Stimulated activated effector memory CD8-positive, alpha-beta T cell treated with anti-CD3 and anti-CD28 coated beads, Interleukin-12 subunit alpha, Interleukin-12 subunit beta, amount 100 ng/mL, for 72 hours (primary cell): ENCODE measurements at places on chromosomes 3 and 15.

DNA sequence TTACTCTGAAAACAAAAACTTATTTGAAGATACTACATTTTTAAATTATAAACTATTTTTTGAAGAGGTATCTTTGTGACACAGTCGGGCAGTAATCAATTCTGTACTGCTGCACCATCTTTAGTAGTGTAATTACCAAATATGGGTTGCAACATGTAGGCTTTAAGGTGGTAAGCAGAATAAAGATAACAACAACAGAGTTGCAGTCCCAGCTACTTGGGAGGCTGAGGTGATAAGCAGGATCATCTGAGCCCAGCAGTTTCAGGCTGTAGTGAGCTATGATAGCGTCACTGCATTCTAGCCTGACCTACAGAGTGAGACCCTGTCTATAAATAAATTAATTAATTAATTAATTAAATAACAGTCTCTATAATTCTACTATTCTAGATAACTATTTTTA lies 6.0 kb downstream of the PLOD2 start:
- no peak for DNase-seq

GRCh38 chr15:99994849-99995248 lies 261.6 kb upstream of the LYSMD4 start:
- DNase-seq, result no peak

- no peak for DNase-seq
Observed at GRCh38 chr3:71395470-71395869, 188.1 kb downstream of the FOXP1 start.

- no peak for DNase-seq
Observed at GRCh38 chr3:61820306-61820992, 259.1 kb downstream of the PTPRG start.

DNA sequence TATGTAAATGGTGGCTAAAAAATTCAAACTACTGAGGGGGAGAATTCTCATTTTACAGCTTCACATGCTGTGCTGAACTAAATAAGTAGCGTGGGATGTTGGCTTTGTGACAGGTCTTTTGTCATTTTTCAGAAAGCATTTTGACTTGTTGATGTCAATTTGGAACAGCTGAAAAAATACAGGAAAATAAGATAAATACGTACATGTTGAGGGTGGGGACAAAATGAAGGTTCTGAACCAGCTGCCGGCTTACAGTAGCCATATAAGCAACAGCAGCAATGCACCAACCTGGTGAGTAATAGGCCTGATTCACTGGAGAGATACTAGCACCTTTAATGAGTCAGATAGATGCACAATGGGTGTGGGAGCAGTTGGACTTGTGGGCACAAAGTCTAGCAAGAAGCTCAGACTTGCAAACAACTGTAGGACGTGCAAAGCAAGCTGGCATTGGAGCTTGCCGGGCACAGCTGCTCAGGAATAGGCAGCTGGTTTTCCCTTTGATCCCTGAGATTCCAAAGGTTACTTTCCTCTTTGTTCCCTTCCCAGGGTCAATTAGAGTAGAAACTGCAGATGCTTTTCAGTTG lies 12.9 kb downstream of the B3GNT5 start:
- no peak for DNase-seq

GRCh38 chr15:85718981-85719380 lies 75.7 kb downstream of the KLHL25 start:
- no peak for DNase-seq

DNA sequence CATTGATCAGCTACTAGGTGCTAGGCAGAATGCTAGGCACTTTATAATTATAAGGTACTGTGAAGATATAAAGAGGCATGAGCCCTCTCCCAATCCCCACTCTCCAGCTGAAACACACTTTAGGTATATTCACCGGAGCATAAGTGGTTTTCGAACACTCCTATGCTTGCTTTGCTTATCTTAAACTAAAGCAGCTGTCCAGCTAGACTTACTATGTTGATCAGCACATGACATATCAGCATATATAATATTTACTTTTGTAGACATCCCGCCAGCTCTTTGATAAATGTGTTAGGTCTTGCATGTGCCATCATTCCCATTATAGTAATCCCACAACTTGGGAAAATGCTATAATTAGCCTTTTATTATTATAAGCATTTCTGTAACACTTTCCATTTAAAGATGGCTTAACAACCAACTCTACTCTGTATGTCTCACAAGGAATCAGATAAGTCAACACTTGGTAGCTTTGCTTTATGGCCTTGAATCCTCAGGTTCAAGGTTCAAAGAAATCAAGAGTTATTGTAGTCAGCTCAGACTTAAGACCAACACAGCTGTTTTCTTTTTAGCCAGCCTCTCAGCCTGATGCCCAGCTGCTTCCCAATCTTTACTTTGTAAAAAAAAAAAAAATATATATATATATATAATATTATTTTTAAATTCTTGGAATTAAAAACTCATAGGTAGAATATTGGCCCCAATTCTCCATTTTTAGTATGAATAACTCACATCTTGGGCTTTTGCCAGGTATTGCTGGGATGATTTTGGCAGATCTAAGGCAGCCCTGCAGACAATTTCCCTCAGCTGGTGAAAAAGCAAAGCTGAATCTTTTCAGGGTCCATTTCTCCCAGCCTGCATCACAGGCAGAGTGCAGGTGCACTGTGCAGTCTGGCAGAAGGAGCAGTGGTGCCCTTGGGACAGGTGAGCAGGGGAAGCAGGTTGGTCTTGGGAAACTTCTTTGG lies 104.2 kb downstream of the THRB start:
- no peak for DNase-seq

GRCh38 chr15:99054025-99054387 lies 46.4 kb upstream of the PGPEP1L start:
- no peak for DNase-seq

DNA sequence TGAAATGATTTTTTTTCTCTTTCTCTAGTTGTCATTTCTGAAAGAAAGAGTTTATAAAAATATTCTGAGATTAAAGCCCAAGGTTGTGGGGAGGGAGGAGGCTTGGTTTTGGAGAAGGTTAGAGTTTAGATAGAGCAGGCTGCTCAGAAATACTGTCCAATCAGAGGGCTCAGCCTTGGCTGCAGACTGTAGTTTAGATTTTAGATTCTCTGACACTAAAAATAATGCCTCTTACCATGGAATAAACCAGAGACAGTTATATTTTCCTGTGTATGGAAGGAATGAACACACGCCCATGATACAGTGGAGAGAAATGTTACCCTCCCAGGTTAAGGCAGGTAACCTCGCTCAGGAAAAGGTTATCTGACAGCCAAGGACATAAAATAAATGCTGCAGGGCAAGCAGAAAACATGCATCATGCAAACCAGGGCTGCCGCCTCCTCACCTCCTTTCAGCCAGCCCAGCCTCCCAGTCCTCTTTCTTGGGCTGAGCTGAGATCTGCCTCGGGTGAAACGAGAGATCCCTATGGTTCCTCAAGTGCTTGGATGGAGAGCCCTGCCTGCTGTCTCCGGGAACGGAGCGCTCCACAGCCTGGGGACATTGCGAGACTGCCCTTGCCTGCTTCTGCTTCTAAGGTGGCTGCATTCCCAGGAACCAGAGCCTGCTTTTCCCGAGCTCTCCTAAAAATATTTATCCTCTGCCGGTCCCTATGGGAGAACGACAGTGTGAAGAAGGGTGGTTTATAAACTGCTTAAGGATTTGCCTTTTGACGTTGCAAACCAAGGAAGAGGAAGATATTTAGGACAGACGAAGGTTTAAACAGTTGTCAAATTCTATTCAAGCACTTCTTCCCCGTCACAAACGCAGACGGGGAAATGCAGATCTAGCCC lies 848 bp downstream of the NCEH1 start:
- DNase-seq, result no peak

GRCh38 chr15:55758580-55758986 lies 15.6 kb upstream of the PRTG start:
- no peak for DNase-seq

- no peak for DNase-seq
Observed at GRCh38 chr3:184688251-184688881, 23.5 kb downstream of the MAGEF1 start.

DNA sequence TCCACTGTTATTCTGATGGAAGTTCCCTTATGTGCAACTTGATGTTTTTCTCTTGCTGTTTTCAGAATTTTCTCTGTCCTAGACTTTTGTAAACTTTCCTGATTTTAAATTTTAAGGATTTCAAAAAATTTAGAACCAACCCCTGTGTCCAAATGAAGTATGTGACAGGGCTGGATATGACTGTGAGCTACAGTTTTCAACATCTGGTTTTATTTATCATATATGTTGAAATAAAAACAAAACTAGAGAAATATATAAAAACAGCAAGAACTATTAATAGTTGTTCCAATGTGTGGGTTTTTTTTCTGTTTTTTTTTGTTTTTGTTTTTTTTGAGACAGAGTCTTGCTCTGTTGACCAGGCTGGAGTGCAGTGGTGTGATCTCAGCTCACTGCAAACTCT lies 47.4 kb upstream of the PSMD6 start:
- DNase-seq, result no peak

DNA sequence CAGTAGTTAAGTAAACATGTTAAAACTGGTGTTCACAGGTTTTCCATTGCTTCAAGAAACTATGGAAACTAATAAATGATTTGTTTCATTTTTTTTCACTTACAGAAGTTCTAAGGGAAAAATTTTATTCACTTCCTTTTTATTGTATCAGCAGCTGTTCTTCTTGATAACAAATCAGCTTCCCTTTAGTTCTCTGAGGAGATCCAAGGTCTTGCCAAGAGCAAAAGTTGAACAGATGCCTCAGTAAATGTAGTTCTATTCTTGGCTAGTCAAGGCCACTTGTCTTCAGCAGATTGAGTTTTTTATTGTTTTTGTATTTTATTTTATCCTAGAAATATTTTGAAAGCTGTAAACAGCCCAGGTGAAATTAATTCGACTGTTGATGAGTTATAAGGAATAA lies 41.8 kb downstream of the KCNH8 start:
- DNase-seq, result no peak

DNA sequence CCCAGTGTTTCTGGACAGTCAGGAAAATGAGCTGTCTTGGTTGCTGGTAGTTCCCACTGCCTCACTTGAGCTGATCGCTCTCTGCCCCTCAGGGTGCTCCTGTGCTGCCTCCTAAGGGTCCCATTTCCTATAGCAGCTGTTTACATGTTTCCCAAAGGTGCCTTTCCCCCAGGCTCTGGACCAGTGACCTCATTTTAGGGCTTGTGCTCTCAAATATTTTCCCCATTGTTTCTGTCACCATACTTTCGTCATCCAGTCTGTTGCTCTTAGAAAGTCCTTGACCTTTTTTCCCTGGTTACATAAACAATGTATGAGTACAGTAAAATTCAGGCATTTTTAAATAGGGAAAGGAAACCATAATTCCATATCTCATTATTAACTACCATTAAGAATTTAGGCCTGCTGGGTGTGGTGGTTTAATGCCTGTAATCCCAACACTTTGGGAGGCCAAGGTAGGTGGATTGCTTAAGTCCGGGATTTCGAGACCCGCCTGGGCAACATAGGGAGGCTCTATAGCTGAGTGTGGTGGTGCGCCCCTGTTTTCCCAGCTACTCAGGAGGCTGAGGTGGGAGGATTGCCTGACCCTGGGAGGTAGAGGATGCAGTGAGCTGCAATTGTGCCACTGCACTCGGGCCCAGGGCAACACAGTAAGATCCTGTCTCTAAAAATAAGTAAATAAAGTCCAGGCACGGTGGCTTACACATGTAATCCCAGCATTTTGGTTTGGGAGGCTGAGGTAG lies 11.7 kb downstream of the RAD54L2 start:
- DNase-seq, result no peak

DNA sequence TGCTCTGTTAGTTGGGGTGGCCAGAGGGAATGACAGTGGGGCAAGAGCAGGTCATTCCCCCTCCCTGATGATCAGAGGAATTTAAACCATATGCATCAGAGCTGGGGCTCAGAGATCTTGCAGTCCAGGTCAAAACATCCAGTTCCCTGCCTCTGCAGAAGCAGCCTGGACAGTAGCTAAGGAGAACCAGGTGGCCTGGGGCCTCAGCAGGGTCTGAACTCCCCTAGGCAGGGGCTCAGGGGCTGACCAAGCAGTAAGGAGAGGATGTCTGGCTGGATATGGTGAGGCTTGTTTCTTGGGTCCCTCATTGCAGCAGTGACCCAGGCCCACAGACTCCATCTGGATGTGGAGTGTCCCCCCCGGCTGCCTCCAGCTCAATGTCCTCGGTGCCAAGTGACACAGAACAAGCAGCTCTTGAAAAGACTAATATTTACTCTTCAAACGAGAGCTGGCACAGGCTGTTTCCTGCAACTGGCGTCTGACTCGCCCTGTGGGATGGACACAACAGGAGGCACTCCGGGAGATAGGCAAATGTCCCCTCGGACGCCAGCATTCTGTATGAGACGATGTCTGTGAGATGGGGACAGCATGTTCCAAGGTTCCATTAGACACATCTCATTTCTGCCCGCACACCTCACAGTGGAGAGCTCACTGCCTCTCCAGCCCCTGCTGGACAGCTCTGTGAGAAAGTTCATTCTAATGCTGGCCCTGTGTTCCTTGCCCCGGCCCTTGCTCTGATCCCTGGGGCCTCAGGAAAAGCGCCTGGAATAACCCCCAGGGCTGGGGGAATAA lies 37.1 kb downstream of the SEC22C start:
- DNase-seq, result no peak

DNA sequence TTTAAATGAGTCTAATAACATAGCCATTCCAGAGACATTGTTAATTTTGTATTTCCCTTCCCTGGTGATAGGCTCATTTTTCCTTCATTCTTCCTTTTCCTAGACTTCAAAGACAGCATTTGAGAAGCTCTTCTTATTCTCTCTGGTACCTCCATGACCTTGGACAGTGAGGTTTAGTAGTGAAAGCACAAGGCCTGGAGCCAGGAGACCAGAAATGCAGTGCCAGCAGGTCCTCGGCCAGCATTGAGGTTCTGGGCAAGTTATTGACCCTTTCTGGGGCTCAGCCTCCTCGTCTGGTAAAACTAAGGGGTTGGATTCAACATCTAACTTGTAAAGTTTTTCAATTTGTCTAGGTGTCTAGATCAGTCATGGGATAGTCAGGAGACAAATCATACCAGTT lies 146.9 kb downstream of the SV2B start:
- DNase-seq, result no peak

- no peak for DNase-seq
Observed at GRCh38 chr3:9213019-9213634, 36.3 kb downstream of the SRGAP3 start.

DNA sequence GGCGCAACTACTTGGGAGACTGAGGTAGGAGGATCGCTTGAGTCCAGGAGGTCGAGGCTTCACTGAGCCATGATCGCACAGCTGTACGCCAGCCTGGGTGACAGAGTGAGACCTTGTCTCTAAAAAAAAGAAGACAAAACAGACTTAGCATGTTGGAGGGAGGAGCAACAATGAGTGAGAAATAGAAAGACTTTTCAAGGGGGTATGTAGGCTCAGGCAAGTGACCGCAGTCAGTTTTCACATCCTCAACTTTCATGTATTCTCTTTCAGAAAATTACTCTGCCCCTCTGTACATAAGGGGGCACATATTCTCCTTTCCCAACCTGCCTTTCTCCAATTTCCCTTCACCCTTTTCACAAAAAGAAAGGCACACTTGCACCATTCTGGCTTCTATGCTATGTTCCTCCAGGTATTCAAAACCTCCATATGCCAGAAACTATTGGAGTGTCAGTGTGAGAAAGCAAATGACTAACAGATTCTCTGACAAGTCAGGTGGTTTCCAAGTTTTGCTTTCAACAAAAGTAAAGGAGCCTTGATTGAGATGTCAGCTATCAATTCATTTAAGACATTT lies 7.6 kb downstream of the NSUN3 start:
- no peak for DNase-seq
